Type B pancreatic cell (in vitro differentiated cells): ENCODE measurements at places on chromosomes 7 and 10.

DNA sequence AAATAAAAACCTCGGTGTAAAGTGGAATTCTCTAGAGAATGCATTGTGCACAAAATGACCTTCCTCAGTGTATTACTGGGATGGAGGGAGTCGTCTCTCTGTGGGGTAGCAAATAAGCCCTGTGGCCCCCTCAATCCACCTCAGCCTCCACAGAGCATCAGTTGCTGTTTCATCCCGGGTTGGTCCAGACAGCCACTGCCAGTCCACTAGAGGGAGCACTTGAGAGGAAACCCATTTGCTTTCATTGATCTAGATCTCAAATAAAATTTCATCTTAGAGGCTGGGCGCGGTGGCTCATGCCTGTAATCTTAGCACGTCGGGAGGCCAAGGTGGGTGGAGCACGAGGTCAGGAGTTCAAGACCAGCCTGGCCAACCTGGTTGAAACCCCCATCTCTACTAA lies 1128.7 kb downstream of the CNTNAP2 start:
- H3K36me3 ChIP-seq, result no peaks in the 10 kb centered on the region
- peaks cover 7% of the 10 kb centered on the region for H3K27me3 ChIP-seq
- H3K27ac ChIP-seq, result no peak overlapping the region
- no peaks in the 10 kb centered on the region for H3K4me1 ChIP-seq
- no peak overlapping the region for H3K4me3 ChIP-seq
- no peak for DNase-seq

- H3K27me3 ChIP-seq, result no peaks in the 10 kb centered on the region
- H3K4me1 ChIP-seq, result peaks cover 10% of the 10 kb centered on the region
- H3K36me3 ChIP-seq, result no peaks in the 10 kb centered on the region
- H3K27ac ChIP-seq, result no peak overlapping the region
- no peak for DNase-seq
Measured at GRCh38 chr7:4237296-4238235, 444.5 kb upstream of the FOXK1 start.

- H3K4me1 ChIP-seq, result no peaks in the 10 kb centered on the region
- H3K36me3 ChIP-seq, result peaks cover 17% of the 10 kb centered on the region
- H3K4me3 ChIP-seq, result no peak overlapping the region
Measured at GRCh38 chr10:15120523-15120922, 23.4 kb downstream of the RPP38 start.

DNA sequence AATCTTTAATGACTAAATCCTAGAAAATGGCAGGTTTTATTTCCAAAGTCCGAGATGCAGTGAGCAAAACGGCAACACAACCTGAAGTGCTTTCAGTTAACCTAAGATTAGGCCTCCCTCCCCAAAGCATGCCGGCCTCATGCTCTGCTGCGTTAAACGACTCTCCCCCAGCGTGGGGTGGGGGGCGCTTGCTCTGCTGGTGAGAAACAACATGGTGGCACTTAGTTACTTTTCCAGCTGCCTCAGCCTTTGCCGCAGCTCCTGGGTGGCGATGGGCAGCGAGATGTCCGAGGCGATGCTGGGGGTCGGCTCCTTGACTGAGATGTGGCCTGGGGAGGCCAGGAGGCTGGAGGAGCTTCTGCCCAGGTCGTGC lies 36.7 kb upstream of the NCAPG2 start:
- peak; percentile 44 for DNase-seq
- no peak overlapping the region for H3K4me3 ChIP-seq
- H3K27me3 ChIP-seq, result no peaks in the 10 kb centered on the region
- no peaks in the 10 kb centered on the region for H3K4me1 ChIP-seq
- H3K36me3 ChIP-seq, result peaks cover 13% of the 10 kb centered on the region
- no peak overlapping the region for H3K27ac ChIP-seq

- H3K4me3 ChIP-seq, result no peak overlapping the region
- H3K4me1 ChIP-seq, result peaks cover 13% of the 10 kb centered on the region
- DNase-seq, result no peak
- H3K36me3 ChIP-seq, result no peaks in the 10 kb centered on the region
Measured at GRCh38 chr10:75088640-75089039, 22.8 kb upstream of the SAMD8 start.

GRCh38 chr10:131193923-131194322 lies 117.6 kb downstream of the TCERG1L start:
- H3K36me3 ChIP-seq, result no peaks in the 10 kb centered on the region
- no peak for DNase-seq
- H3K27ac ChIP-seq, result no peak overlapping the region
- no peaks in the 10 kb centered on the region for H3K4me1 ChIP-seq
- H3K4me3 ChIP-seq, result no peak overlapping the region

GRCh38 chr7:43890468-43890867 lies 15.9 kb downstream of the URGCP start:
- H3K36me3 ChIP-seq, result peaks cover 3% of the 10 kb centered on the region
- H3K4me3 ChIP-seq, result no peak overlapping the region
- DNase-seq, result no peak
- H3K27ac ChIP-seq, result no peak overlapping the region
- peaks cover 12% of the 10 kb centered on the region for H3K4me1 ChIP-seq

GRCh38 chr7:73565675-73566340 lies 8.3 kb upstream of the BCL7B start:
- H3K4me3 ChIP-seq, result no peak overlapping the region
- no peak overlapping the region for H3K27ac ChIP-seq
- DNase-seq, result no peak
- no peaks in the 10 kb centered on the region for H3K27me3 ChIP-seq
- no peaks in the 10 kb centered on the region for H3K4me1 ChIP-seq
- H3K36me3 ChIP-seq, result peaks cover 8% of the 10 kb centered on the region

DNA sequence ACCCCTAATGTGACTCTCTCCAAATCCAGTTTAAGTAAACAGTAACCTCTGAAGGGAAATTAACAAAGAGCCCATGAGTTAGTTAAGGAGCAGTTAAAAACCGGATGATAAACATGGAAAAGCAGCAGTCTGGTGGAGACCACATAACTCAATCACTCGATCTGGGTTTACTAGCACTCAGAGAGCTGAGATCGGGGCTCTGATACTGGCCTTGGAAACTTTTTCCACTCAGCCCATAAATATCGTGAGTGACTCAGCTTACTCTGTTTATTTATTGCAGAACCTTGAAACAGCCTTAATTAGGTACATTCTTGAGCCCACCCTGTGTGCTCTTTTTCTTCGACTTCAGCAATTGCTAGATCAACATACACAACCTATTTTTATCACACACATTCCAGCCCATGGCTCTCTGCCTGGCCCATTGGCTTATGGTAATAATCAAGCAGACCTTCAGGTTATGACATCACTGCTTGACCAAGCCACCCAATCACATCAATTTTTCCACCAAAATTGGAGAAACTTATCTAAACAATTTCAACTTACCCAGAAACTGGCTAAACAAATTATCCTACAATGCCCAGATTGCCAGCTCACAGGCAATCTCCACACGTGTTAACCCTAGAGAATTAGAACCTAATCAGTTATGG lies 82.2 kb upstream of the GPR22 start:
- H3K27me3 ChIP-seq, result no peaks in the 10 kb centered on the region
- DNase-seq, result no peak
- no peak overlapping the region for H3K4me3 ChIP-seq
- H3K27ac ChIP-seq, result no peak overlapping the region
- H3K4me1 ChIP-seq, result peaks cover 31% of the 10 kb centered on the region
- H3K36me3 ChIP-seq, result peaks cover 3% of the 10 kb centered on the region

- H3K27ac ChIP-seq, result no peak overlapping the region
- peaks cover 16% of the 10 kb centered on the region for H3K4me1 ChIP-seq
- H3K36me3 ChIP-seq, result no peaks in the 10 kb centered on the region
- peak overlapping the region; percentile 14 for H3K4me3 ChIP-seq
- peak; percentile 93 for DNase-seq
Measured at GRCh38 chr7:322111-322671, 32.2 kb downstream of the FOXL3 start.

DNA sequence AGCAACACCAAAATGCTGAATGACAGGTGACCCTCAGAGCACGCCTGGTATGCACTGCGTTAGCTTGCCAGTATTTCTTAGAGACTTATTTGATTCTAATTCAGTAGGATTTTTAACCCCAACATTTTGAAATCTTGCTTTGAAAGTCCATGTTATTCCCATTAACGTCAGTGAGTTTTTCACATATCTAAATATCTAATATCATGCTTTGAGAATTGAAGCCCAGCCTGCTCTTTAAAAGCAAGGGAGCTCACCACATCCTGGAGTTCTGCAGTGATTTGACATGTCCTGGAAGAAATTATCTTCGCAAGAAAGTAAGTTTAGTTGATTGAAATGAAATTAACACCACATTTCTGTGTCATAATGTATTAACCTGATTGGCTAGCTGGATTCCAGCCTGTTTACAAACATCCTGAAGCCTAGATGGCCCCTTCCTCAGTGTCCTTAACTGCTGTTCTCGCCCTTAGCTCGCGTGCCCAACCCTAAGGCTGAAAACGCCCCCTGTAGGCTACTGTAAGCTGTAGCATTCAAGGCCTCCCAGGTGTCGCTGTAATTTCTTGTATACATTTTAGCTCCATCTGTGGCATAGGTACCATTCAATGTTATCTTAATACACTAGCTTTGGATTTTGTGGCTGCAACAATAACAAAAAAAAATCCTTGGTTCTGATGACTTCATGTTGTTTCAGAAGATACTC lies 191.5 kb downstream of the MGMT start:
- no peaks in the 10 kb centered on the region for H3K27me3 ChIP-seq
- H3K4me1 ChIP-seq, result peaks cover 14% of the 10 kb centered on the region
- H3K27ac ChIP-seq, result no peak overlapping the region

- peak overlapping the region; percentile 15 for H3K4me3 ChIP-seq
- peaks cover 22% of the 10 kb centered on the region for H3K4me1 ChIP-seq
Measured at GRCh38 chr7:36393826-36394225, 4.2 kb downstream of the ANLN start.

DNA sequence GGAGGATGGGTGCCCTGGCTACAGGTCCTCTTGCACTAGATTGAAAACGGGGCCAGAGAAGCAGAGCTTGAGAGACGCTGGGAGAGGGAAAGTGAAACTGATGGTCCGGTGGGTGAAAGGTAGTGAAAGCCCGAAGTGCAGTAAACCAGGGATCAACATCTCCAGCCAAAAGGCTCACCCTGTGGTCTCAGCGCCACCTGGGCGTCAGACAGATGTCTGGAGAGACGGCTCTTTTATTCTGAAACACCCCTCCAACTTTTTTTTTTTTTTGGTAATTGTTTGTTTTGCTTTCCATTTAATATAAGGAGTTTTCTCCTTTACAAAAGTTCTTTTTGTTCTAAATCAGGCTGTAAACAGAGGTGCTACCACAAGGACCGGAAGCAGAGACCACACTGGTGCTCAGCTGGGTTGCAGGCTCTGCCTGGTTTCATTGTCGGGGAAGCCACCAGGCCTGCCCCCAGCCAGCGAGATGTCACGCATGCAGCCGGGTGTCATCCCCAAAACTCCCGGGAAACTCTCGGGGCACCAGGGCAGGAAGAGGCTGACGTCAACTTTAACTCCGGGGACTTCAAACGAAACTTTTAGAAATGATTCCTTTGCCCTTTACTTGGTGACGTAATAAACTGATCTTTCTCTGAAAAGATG lies 11.2 kb downstream of the IL2RA start:
- H3K4me3 ChIP-seq, result no peak overlapping the region
- no peaks in the 10 kb centered on the region for H3K4me1 ChIP-seq
- H3K27me3 ChIP-seq, result peaks cover 48% of the 10 kb centered on the region
- no peak for DNase-seq

- H3K4me1 ChIP-seq, result peaks cover 19% of the 10 kb centered on the region
- H3K27me3 ChIP-seq, result no peaks in the 10 kb centered on the region
- DNase-seq, result no peak
- H3K27ac ChIP-seq, result no peak overlapping the region
- peaks cover 4% of the 10 kb centered on the region for H3K36me3 ChIP-seq
- no peak overlapping the region for H3K4me3 ChIP-seq
Measured at GRCh38 chr7:37352974-37353948, 95.4 kb downstream of the ELMO1 start.

GRCh38 chr10:43380610-43381222 lies 9.3 kb downstream of the FXYD4 start:
- no peaks in the 10 kb centered on the region for H3K27me3 ChIP-seq
- no peak overlapping the region for H3K4me3 ChIP-seq
- DNase-seq, result no peak

GRCh38 chr7:11950942-11951341 lies 118.9 kb upstream of the THSD7A start:
- no peaks in the 10 kb centered on the region for H3K27me3 ChIP-seq
- no peak for DNase-seq
- H3K4me3 ChIP-seq, result no peak overlapping the region
- no peak overlapping the region for H3K27ac ChIP-seq
- H3K36me3 ChIP-seq, result no peaks in the 10 kb centered on the region
- no peaks in the 10 kb centered on the region for H3K4me1 ChIP-seq

DNA sequence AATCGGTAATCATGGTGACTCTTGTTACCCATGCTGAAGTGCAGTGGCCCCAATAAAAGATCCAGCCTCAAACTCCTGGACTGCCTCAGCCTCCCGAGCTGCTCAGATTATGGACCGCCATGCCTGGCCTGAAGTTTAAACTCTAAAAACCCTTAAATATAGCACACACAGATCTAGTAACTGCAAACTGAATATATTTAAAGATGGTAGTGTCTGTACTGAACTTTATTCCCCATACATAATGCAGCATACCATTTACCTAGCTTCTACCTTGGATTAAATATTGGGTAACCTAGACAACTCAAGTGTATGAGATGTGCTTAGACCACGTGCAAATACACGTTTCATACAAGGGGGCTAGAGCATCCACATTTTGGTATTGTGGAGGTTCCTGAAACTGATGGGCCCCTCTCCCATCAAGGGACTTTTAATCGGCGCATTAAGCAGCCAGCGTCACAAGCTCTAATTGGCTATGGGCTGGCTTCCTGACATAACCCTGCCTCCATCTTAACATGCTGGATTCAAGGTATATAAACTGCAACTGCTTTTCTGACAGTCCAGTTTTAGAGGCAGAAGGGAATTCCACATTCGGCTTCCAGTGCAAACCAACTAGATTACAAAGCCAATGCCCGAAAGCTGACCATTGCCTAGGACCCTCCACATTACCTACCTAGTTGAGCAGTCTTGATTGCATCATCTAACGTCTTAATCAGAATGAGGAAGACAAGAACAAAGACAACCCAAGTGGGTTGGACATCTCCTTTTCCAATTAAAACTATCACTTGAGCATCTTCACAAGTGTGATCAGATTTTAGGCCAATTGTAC lies 13.0 kb downstream of the HNRNPA2B1 start:
- H3K4me3 ChIP-seq, result no peak overlapping the region
- H3K36me3 ChIP-seq, result peaks cover 40% of the 10 kb centered on the region
- peaks cover 13% of the 10 kb centered on the region for H3K4me1 ChIP-seq
- DNase-seq, result no peak
- H3K27me3 ChIP-seq, result no peaks in the 10 kb centered on the region

- DNase-seq, result no peak
- no peak overlapping the region for H3K4me3 ChIP-seq
- H3K4me1 ChIP-seq, result no peaks in the 10 kb centered on the region
- no peaks in the 10 kb centered on the region for H3K36me3 ChIP-seq
Measured at GRCh38 chr10:97830064-97830463, 19.6 kb upstream of the GOLGA7B start.

GRCh38 chr7:99143521-99143852 lies 421 bp downstream of the SMURF1 start:
- no peaks in the 10 kb centered on the region for H3K27me3 ChIP-seq
- peak overlapping the region; percentile 73 for H3K27ac ChIP-seq
- DNase-seq, result no peak
- peaks cover 6% of the 10 kb centered on the region for H3K36me3 ChIP-seq
- peak overlapping the region; percentile 87 for H3K4me3 ChIP-seq

GRCh38 chr7:112448381-112448780 lies 1.9 kb upstream of the IFRD1 start:
- no peak for DNase-seq
- H3K4me1 ChIP-seq, result peaks cover 14% of the 10 kb centered on the region
- peaks cover 2% of the 10 kb centered on the region for H3K27me3 ChIP-seq
- peaks cover 4% of the 10 kb centered on the region for H3K36me3 ChIP-seq
